ENCODE measurements at places on chromosomes 12 and 14.

DNA sequence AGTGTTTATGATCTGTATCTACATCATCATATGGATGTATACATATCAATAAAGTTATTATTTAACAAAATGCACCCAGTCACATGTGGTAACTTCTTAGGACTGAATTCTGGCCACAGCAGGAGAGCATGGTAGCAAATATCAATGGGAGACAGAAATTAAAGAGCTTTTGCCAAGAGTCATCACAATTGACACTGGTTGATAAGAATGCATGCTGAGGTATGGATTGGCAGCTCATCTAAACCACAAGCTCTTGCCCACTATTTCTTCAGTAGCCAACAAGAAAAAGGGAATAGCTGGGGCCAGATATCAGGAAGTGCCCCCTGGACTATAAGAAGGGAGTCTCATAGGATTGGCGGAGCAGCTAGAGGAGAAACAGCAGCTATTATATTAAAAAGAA, 9.4 kb upstream of the PTGR2 start:
- DNase-seq: no peak

DNA sequence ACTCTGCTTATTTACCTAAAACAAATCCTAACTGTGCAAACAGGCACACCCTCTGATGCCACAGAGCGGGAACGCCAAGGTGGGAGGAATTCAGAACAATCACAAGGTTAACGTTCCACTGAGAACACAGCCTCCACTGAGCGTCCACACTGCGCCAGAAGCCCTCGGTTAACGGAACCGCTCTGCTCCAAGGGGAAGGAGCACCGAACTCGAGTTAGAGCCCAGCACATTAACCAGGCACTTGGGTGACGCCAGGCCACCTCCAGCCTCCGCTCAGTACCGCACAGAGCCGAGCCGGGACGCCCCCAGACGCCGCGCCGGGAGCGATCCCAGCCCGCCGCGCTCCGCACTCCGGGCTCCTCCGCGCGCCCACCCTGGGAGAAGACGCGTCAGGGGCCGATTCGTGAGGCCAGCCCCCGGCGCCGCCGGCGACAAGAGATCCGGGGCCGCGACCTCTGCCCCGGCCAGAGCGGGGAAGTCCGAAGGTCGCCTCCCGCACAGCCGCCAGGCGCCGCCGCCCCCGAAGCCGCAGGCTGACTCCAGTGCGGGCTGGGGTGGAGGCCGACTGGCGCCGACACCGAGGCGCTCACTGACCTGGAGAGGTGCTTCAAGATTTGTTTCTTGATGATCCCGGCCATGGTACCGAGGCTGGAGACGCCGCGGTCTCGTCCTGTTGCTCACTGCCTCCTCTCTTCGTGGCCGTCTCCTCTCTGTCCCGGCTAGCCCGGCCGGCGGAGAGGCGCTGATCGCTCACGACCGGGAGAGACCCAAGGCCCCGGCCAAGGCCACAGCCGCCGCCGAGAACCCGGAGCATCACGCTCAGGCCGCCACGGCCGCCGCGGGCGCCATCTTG, 450 bp downstream of the BLTP3B start:
- peak; percentile 61 for DNase-seq

GRCh38 chr12:127126260-127126628, 1140.7 kb upstream of the TMEM132C start:
- no peak for DNase-seq

DNA sequence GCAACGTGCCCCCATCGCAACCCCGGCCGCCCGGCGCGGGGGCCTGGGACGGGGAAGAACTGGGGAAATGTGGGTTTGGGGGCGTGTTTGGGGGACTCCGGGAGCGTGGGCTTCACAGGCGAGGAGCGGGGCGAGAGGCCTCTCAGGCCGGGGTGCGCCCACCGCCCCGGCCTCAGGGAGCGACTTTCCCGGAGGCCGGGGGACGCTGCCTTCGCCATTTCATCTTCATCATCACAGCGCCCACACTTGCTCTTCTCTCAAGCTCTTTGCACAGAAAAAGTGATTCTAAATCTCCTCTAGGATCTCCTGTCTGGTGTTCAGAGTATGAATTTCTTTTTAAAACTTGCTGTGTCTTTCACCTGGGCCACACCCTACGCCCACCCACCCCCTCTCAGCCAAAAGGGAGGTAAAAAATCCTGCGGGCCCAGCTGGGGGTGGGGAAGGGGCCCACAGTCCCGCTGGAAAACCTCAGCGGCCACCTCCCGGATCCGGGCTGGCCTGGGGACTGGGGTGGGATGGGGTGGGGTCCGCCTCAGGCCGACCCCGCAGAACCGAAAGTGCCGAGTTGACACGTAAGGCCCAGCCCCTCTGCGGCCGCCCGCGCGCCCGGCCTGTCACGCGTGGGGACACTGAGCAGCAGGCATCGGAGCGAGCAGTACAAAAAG, 7.4 kb downstream of the CDKN1B start:
- DNase-seq: no peak

- no peak for DNase-seq
Measured at GRCh38 chr12:127685491-127685890, 581.5 kb upstream of the TMEM132C start.

GRCh38 chr12:4265280-4265679, 8.3 kb upstream of the CCND2 start:
- DNase-seq: no peak

DNA sequence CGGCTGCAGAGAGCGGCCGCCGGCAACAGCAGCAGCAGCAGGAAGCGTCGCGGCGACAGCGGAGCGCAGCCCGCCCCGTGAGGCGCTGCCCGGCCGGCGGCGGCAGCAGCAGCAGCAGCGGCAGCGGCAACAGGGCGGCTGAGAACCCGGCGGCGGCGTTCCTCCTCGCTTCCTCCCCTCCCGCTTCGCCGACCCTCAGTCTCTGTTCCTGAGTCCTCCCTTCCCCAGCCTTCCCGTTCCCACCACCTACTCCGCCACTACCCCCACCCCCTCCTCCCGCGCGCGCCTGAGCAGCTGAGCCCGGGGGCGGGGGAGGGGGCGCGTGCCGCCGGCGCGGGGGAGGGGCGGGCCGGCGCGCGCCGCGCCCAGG, 310 bp downstream of the BICDL1 start:
- DNase-seq: peak; percentile 53

DNA sequence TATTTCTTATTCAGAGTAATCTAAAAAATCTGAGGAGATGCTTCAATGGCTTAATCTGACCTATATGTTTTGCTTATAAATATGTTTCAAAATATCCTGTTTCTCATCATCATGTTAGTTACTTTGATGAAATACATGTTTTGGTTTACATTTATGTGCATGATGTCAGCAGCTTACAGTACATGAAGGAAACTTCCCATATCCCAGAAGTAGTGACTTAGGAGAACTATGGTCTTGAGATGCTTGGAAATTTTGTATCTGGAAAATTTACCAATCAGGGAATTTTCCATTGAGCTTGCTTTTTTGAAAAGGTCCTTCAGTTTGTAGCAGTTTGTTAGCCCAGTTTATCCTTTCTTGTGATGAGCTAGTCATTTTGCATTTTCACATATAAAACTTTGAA, 73.3 kb downstream of the RASSF8 start:
- DNase-seq: no peak

- DNase-seq: no peak
Measured at GRCh38 chr14:60646226-60646818, 3.0 kb downstream of the SIX1 start.

DNA sequence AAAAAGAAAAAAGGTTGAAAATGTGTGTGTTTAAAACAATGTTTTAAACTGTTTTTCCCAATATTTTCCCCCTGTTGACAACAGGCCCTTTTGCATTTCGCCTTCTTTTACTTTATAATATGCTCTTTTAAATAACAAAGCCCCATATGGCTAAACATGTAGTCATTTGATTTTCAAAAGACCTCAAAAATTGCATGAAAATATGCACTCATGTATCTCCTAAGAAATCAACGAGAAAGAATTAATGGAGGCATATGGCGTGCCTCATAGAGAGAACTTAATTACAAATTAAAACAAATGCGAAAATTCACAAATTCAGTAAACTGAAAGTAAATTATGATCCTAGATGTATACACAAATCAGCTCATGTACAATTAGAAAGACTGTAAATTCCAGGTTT, 202.6 kb upstream of the FOXN3 start:
- DNase-seq: no peak

DNA sequence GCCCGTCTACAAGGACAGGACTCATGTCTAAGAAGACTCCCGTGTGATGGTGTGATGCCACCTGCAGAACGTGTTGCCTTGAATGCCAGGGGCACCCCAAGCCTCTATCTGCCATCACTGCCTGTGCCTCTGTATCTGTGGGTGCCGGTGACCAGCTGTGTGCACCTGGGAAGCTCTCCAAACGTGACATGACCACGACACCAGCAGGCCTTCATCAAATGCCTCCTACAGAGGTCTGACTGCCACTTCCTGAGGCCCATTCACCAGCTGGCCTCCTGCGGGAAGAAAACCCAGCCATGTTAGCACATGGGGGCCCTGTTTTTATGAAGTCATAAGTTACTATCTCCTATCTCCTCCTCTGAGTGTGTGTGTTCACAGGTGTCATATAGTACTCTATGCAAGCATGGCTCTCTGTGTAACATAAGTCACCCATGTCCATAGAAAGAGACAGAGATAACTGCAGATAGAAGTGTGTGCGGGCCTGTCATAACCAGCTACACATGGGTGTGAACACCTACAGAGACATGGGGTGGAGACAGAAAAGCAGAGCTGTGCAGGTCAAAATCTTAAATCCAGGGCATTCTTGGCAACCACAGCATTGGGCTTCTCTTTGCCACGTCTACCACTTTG, 18.3 kb upstream of the SERPINA4 start:
- DNase-seq: no peak

DNA sequence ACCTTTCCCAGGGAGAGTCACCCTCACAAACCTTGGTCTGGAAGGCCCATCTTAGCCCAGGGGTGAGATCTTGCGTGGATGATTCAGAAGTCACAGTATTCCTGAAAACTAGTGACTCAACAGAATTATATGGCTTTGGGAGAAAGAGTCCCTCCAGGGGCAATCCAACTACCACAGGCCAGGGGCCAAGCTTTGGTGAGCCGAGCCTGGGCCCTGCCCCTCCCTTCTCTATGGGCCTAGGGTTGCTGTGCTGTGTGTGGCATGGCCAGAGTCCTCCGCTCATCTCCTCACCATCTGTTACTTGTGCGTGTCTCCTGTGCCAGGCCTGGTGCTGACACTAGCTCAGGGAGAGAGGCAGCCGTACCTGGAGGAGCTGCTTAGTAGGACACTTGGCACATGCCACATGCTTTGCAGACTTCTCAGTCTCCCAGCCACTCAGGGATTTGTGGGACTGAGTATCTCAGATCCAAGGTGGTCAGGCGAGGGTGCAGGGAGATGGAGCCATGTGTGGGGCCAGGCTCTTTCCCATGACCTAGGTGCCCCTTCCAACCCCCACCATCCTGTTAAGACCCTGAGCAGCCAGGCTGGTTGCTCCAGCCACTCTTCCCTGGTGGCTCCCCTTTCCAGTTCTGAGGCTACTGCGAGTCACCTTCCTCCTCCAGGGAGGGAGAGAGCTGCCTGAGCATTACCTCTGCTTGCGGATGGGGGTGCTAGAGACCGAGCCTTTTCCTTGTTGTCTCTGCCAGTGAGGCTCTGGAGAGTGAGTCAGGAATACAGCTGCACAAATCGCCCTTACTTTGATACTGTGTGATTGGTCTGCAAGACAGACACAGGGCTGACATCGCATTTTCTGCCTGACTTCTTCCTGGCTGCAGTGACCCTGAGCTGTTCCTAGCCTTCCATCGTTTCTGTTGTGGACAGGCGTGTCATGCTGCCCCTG, 94.1 kb downstream of the SLC25A47 start:
- DNase-seq: no peak

GRCh38 chr12:59429766-59430165, 166.1 kb upstream of the SLC16A7 start:
- no peak for DNase-seq

GRCh38 chr12:15808652-15809051, 19.5 kb upstream of the EPS8 start:
- no peak for DNase-seq

DNA sequence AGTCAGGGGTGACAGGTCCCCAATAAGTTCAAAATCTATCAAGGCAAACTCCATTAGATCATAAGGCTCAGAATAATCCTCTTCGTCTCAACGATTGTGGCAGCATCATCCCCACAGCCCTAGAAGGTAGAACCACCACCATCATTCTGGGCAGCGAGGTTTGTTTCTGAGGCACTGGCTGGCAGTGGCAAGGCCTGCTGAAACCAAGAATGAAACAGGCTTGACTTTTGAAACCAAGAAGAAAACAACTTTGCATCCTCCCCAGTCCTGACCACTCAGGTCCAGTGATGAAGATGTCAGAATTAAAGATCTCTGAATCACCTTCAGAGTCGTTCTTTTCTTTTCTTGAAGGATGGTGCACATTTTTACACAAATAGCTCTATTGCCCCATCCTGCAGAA, 152.6 kb upstream of the SYT1 start:
- DNase-seq: no peak

GRCh38 chr14:70602254-70602653, 1.8 kb upstream of the MED6 start:
- DNase-seq: no peak

DNA sequence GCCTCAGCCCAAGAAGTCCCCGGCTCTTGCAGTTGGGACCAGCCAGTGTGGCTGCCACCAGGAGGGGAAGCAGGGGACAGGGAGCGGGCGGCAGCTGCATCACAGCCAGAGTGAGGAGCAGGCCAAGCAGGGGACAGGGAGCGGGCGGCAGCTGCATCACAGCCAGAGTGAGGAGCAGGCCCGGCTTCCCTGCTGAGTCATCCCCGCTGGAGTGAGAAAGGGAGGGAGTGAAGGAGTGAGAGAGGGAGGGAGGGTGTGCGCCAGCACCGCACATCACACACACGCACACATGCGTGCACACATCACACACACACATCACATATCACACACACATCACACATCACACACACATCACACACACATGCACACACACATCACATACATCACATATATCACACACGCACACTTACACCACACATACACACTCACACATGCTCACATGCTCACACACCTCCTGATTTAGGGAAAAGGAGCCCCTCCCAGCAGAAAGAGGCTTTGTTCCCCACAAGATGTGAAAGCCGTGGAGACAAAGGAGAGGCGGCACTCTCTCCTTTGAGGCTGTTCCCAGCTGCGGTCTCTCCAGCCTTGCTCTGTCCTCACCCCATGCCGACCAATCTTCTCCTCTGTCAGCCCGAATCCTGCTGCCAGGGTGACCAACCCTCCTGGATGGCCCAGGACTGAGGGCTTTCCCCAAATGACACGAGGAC, 16.7 kb upstream of the ZDHHC22 start:
- peak; percentile 77 for DNase-seq

DNA sequence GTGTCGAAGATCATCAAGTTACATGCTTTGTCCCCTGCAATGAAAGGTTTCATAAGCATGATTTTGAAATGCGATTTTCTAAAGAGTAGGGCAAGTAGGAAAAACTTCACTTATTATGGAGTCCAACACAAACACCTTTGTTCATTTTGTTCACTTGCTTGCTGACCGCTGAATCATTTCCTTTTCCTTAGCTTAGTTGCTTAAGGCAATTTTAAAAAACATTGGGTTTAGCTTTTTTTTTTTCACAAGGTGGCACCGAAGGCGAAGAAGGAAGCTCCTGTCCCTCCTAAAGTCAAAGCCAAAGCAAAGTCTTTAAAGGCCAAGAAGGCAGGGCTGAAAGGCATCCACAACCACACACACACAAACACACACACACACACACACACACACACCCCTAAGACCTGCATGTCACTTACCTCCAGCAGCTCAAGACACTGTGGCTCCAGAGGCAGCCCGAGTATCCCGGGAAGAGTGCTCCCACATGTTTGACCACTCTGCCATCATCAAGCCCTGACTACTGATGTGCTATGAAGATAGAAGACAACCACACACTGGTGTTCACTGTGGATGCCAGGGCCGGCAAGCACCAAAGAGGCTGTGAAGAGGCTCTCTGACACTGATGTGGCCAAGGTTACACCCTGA, 11.4 kb downstream of the MANSC1 start:
- DNase-seq: no peak

GRCh38 chr12:110224379-110225304, 56.4 kb upstream of the ATP2A2 start:
- DNase-seq: no peak

Data from NCI-H1105 (cell line).